ENCODE measurements at places on chromosomes 4 and X. TPM values are rescaled to one million over a fixed set of nuclear protein-coding genes. Genes with fewer than 3 reads are reported as not detected.

POF1B gene
- polyA plus RNA-seq, result 6.9 TPM

GRCh38 chr4:189299706-189300105 lies 641.0 kb upstream of the FRG1 start:
- no peak for DNase-seq

DNA sequence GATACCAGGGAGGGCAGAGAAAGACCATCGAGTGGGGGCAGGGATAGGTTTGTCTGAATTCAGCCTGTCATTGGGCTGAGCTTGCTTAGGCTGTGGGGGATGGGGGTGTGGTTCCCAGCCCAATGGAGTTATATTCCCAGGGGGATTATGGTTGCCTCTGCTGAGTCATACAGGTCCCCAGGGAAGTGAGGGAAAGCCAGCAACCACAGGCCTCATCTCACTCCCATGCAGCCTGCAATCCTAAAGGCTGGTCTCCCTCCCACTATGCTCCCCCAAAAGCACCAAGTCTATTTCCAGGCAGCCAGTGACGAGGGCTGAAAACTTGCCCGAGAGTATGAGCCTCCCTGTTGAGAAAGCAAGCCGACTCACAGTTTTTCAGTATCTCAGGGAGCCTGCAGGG lies 39.3 kb downstream of the AFM start:
- DNase-seq, result no peak

VCX gene
- not detected for polyA plus RNA-seq

AMTN gene
- not detected for polyA plus RNA-seq

EDA gene
- polyA plus RNA-seq, result 10.0 TPM

GRCh38 chr4:16125571-16126445 lies 42.0 kb upstream of the PROM1 start:
- no peak for DNase-seq
